ENCODE measurements at places on chromosomes 11 and 22.

DNA sequence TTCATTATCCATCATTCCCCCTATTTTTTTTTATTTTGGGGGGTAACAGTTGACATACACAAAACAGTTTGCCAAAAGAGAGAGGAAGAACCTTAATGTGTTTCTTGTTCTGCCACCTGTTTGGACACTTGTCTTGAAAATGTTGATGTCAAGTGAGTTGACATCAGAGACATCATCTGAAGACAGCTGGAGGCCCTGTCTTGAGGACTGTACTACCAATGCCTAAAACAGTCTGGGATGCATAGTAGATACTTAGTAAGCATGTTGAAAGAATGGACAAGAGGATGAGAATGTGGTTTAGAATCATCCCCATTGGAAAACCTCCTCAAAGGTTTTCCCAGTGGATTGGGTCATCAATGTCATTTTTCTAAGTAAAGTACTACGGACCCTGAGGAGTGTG, 2.4 kb upstream of the ARHGEF12 start:
- no peak for DNase-seq

- DNase-seq, result no peak
Observed at GRCh38 chr22:37333724-37334460, 51.6 kb downstream of the CYTH4 start.

DNA sequence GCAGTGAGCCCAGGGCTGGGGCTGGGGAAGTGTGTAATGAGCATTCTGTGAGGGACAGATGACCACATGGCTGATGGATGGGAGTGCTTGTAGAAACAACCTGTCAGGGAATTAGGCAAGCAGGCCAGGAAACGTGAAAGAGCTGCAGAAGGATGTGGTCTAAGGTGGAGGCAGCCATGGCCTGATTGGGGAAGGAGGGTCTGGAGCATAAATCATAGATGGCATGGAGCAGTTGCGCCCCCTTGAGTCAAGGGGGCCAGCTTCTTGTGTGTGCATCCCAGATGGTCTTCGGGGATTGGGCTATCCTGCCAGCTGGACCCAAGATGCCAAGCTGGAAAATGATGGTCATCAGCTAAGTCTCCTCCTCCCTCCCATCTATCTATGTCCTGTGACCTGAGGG, 119.4 kb upstream of the CLPB start:
- DNase-seq, result no peak

GRCh38 chr11:45885921-45886721, 670 bp downstream of the MAPK8IP1 start:
- DNase-seq, result no peak

GRCh38 chr11:44607987-44608386, 42.5 kb downstream of the CD82 start:
- no peak for DNase-seq

- no peak for DNase-seq
Observed at GRCh38 chr11:126124231-126124661, 61.6 kb upstream of the CDON start.

DNA sequence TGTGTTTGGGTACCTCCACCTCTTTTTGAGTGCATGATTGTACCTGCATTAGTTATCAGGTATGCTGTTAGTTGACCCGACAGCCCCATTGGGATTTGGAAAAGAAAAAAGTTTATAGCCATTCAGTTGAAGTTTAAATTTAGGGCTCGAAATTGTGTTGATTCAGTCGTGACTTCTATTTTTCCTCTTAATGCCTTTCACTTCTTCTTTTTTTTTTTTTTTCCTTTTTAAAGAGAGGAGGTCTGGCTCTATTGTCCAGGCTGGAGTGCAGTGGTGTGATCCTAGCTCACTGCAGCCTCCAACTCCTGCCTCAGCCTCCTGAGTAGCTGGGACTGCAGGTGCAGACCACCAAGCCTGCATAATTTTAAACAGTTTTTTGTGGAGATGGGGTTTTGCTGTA, 2.3 kb downstream of the STT3A start:
- no peak for DNase-seq

DNA sequence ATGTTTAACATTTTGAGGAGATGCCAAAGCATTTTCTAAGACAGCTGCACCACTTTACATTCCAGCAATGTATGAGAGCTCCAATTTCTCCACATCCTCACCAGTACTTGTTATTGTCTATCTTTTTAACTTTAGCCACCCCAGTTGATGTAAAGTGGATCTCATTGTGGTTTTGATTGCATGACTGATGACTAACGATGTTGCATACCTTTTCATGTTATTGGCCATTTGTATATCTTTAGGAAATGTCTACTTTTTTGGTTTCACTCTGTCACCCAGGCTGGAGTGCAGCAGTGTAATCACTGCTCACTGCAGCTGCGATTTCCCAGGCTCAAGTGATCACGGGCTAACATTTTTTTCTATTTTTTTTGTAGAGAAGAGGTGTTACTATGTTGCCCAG, 8.9 kb downstream of the TTC28 start:
- no peak for DNase-seq

DNA sequence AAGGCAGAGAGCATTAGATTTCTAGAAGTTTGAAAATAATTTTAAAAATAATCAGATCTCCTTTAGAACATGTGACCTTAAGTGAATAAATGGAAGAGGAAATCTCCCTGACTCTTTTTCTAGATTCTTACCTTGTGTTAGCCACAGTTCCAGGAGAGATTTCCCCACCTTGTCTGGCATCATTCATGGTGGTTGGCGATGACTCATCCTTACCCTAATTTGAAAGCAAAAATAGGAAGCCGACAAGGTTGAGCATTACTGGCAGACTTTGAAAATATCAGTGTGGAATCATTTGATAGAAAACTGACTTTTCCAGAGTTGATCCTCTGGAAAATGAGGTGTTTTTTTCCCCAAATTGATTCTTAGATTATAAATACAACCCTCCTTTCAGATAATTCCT, 48.1 kb downstream of the CNTN5 start:
- peak; percentile 7 for DNase-seq

DNA sequence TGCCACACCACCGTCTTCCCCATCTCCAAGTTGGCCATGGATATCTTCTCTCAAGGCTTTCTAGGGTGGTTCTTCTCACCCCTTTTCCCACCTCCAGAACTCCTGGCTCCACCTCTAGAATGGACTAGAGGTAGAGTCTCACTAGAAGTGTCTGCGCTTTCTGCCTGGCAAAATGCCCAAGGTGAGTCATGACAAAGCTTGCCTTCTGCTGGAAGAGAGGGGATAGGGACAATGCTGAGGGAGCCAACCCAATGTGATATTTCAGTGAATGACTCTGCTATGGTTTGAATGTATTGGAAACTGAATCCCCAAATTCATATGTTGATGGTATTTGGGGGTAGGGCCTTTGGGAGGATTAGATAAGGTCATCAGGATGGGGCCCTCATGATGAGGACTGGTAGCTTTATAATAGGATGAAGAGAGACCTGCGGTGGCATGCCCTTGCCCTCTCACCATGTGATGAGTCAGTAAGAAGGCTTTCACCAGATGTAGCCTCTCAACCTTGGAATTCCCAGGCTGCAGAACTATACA, 4.1 kb upstream of the CD82 start:
- DNase-seq, result peak; percentile 63

DNA sequence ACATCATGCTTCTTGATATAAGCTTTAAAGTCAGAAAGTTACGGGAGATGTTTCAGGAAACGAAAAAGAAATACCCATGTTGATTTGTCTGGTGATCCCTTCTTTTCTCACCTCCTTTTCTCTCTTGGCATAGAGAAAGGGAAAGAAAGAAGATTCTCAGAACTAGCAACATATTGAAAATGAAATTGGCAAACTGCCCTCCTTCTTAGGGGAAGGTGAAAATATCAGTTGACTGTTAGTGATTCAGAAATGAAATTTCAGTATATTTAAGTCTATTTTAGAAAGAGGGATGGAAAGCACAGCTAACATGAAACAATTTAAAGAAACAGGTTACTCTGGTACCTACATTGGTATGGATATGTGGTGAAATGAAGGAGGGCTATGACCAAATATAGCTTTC, 918.1 kb downstream of the METTL15 start:
- DNase-seq, result no peak

DNA sequence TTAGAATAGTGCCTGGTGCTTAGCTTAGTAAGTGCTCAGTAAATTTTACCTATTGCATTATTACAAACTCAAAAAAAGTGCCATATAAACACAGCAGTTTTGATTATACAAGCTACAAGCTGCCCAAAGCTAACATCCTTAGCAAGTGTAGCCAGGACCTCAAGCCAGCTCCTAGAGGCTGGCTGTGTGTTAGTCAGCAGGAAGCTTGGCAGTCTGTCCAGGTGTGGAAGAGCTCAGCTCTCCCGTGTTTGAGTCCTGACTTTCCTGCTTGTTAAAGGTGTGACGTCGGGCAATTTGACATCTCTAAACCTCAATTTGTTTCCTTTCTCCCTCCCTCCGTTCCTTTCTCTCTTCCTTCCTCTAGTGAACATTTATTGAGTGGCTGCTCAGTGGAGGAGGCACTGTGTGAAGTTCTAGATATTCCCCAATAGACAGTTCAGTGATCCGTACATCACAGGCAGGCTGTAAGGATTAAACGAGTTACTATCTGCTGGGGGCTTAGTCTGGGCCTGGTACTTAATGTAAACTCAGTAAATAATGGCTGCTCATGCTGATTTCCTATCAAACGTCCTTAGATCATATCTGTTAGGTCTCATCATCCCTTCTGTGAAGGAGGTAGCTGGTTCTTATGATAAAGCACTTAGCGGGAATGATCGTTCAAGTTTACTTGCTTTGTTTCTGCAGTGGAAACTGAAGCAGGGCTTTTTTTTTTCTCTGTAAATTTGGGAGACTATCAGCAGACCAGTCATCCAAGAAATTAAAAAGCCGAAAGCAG, 68.7 kb downstream of the PRR5L start:
- peak; percentile 75 for DNase-seq

GRCh38 chr22:19065298-19065859, 56.8 kb downstream of the DGCR2 start:
- DNase-seq, result no peak

DNA sequence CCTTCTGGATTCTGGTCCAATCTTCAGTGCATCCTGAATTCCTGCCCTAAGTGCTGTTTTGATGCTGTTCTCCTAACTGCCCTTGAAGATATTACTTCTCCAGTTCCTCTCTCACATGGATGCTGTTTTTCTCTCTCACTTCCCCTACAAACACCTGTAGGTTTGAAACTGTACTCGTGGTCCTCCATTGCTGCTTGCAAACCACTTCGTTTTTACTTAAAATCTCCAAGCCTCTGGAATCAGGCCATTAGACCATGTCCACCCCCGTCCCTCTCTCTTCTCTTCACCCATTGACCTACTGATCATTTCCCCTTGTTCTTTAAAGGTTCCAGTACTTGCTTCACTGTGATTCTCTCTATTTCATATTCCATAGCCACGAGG, 988.1 kb downstream of the NTM start:
- no peak for DNase-seq

DNA sequence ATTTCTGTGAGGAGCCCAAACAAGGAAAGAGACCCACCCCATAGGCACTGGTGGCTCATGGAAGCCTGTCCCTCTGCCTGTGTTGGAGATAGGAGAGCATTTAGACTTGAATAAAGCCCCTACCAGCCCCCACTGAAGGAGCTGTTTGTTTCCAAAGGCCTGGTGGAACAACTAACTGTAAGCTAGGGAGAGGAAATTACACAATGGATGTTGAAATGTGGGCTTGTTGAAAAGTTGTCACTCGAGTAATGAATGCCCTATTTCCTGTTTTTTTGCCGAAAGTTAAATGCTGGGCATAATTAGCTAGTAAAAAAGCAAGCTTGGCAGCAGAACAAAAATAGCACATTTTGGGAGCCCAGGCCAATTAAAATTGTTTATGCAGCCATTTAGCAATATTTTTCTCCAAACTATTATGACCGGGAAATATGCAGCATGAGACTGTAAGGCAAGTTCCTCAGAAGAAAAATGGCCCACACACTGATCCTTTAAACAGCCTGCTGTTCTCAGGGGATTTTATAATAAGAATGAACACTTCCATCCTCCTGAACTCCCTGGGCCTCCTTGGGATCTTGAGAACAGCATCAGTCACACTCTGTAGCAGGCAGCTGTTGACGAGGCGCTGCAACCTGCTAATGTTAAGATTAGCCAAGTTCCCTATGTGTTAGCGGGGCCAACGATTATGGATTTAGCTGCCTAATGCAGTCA, 38.6 kb upstream of the LMO2 start:
- no peak for DNase-seq

DNA sequence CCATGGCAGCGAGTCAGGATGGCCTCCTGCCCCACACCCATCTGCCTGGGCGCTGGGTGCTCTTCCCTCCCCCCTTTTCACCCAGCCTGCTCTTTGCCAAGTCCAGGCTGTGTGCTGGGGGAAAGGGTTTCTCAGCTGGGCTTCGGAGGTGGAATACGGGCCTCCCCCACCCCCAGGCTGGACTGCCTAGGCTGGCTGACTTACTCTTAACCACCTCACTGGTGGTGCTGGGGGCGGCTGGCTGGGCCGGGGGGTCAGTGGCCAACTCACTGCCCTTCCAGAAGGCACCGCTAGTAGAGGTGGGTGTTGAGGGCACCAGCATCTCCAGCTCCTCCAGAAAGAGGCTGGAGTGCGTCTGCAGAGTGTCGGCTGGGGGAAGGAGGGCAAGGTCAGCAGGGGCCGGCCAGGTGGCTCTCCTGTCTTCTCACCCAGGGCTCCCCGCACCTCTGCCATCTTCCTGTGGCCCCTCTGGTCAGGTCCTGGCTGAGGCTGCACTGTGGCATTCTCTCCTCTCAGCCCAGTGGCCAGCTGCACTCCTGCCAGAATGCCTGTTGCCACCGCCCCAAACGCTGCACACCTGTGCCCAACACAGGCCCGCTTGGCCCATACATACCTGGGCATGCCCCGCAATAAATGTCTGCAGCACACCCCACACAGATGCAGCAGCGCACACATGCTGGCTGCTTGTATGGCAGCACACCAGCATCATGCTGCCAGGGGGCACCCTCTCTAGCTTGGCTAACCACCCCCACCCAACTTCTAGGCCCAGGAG, 9.7 kb downstream of the PITPNM1 start:
- DNase-seq, result no peak

- no peak for DNase-seq
Observed at GRCh38 chr11:128506356-128506755, 81.0 kb downstream of the ETS1 start.

GRCh38 chr11:120710354-120711131, 199.0 kb downstream of the GRIK4 start:
- DNase-seq, result peak; percentile 87

DNA sequence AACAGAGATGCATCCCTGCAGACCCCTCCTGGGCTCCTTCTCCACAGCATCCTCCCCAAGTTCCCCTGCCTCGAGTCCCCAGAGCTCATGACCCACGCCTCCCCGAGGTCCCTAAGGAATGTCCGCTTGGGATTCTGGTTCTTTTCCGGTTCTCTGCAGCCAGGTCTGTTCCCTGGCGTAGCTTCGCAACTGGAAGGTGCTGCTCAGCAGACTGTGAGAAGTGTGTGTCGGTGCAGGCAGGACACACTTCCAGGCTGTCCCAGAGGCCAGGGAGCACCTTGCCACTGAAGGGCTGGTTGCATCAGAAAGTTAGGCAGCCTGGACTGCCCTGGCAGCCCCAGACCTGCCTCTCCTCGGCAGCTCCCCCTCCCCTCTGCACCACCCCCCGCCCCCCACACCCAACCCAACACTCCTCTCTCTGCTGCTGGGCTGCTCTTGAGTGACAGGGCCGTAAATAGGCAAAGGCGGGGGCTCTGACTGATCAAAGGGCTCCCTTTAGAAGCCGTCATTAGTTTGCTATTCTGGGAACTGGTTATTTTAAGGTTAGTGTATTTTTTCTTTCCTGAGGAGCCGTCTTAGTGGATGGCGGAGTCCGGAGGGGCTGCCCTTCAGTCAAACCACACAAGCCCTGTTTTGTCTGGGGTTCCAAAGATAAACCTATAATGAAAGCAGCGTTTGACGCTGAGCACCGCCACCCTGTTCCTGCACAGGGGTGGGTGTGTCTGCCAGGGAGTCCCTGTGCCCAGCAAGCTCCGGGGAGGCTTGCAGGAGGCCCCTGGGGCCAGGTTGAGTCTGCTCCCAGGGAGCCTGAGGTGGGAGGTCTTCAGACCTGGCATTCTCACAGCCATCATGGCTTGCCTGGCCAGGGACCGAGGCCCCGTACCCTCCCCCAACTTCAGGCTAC, 88.6 kb upstream of the KCNQ1OT1 start:
- no peak for DNase-seq
